Hypothalamus (tissue), 51 donors: ENCODE measurements at places on chromosomes 11 and 22.
A peak's percentile ranks its signal among the peaks of the same experiment; 100 is the strongest.

DNA sequence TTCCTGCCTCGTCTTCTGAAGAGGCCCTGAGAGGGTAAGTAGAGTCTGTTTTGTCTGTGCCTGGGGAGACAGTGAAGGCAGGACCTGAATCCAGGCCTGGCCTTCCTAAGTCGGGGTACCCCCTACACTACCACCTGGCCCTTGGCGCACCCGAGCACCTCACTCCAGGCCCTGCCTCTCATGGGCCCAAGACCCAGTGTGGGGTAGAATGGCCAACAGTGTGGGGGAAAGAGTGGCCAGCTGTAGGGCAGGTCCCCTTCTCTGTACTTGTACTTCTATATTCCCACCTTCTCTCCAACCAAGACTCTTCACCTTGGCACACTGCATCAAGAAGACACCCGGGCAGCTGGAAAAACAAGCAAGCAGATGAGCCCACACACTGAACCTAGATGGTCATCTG lies 22.4 kb upstream of the BID start:
- DNase-seq = no peak

- no peak for DNase-seq
Measured at GRCh38 chr11:90235526-90235925, 12.7 kb upstream of the CHORDC1 start.

DNA sequence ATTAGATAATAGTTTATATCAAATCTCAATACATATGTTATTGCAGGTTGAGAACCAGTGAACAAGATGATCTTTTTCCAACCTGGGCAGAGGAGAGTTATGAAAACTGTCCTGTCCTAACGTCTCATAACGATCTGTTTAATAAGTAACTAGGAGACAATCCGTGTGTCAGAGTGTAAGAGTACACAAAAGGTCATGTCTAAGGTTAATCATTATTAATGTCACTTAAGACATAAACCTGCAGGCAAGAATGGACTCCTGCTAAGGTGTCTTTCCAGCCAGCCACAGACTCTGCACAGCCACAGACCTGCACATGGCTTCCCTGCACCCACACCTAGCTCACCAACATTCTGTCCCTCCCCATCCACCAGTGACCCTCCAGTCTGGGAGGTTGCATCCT lies 10.1 kb downstream of the SLC5A4 start:
- no peak for DNase-seq

- DNase-seq = peak; percentile 7
Measured at GRCh38 chr22:29733362-29734201, 13.8 kb downstream of the CABP7 start.

GRCh38 chr11:126329644-126330211 lies 25.8 kb upstream of the ST3GAL4 start:
- DNase-seq = no peak

DNA sequence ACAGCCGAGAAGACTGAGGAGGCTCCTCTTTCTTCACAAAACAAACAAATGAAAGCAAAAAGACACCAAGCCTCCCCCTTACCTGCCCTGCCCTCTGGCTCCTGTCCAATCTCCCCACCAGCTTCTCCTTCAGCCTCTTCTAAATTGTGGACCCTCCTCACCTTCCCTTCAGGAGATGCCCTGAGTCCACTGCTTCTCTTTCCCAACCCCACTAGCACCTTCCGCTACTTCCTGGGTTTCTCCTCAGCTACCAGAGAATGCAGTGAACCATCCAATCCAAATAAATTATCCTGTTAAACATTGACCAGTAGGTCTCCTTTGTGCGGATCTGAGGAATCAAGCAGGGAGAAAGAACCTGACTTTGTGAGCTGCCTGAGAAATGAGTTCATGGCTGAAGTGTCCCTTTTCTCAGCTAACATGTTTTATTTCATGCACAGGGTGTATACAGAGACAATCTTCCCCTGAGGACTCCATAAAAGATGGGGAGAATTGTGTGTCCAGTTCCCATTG lies 63.2 kb upstream of the VPREB1 start:
- DNase-seq = no peak

DNA sequence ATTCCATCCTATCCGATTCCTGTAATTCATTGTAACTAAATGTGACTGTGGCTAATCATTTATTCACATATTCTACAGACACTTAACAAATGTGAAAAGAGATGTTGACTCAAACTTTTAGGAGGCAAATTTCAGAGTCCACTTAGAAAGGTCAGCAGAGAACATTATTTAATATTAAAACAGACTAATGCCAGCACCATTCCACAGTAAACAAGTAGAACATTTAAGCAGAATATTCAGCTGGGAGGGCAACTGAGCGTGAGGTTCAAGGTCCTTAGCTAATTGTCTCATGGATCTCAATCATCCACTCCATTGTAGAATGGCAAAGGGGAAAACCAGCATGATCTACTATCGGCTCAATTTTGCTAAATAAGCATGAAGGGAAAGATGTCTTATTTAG lies 5.1 kb upstream of the SLC5A12 start:
- no peak for DNase-seq

DNA sequence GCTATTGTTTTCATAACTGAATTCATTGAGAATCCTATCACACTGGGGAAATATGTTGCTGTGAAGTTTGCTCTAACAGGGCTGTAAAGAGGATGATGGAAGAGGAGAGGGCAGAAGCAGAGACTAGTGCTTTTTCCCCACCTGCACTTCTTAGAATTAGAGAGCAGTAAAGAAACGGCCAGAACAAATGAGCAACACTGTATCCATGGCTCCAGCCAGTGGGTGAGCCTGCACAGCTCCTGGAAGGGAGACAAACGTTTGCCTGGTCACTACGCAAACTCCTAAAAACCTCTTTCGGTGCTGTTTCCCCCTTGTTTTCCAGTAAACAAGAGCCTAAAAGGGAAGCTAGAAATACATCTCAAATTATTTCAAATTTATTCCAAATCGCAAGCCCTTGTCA lies 22.2 kb upstream of the OR10D3 start:
- DNase-seq = no peak

DNA sequence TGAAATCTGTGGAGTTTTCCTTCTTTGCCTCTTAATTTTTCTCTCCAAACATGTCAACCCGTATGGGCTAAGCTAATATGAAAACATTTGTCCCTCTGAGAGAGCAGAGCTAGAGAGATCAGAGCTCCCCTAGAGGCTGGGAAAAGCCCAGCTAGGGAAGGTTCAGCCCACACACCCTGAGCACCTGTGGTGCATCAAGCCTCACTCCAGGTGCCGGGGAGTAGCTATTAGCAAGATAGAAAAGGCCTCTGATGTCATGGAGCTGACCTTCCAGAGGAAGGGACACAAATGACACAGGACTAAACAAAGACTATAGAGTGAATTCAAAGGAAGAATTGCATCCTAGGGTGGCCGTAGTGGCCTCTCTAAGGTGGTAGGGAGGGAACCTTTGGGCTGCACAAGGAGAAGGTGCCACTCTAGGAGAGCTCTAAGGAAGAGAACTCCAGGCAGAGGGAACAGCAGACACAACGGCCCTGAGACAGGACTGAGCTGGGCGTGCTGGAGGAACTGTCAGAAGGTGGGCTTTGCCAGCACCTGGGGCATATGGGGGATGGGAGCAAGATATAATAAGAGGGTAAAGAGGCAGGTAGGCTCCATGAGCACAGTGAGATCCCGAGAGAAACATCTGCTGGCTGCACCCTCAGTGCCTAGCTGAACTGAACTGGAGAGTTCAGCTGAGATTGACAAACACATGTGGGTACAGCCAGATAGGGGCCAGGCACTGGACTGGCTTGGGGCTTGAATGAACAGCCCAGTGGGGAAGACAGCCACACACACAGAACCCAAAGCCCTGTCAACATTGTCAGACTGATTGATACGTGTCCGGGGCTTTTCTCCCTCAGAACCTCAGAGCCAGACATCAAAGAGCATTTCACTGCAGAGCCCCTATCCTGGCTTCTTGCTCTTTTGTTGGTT lies 65.5 kb upstream of the DRD2 start:
- DNase-seq = no peak

DNA sequence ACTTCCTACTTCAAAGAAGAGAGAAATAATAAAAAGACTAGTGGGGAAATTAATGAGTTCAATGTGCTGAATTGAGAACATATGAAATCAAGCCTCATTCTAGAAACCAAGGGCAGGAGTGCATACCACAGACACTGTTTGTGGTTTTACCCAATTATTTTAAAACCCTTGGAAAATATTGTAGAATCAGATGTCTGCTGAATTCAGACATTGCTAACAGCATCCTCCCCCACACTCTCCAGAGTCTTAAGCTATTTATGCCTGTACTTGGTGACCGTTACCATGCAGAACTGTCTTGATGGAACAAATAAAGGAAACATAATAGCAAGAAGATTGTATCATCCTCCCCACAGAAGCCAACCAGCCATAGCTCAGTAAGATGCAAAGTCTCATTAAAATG lies 850.1 kb downstream of the NTM start:
- no peak for DNase-seq

GRCh38 chr11:45110562-45110961 lies 35.9 kb upstream of the PRDM11 start:
- DNase-seq = no peak

- DNase-seq = no peak
Measured at GRCh38 chr11:88520391-88520790, 182.9 kb upstream of the CTSC start.

GRCh38 chr11:11400635-11401232 lies 47.7 kb upstream of the CSNK2A3 start:
- no peak for DNase-seq
